Activated CD8-positive, alpha-beta memory T cell treated with anti-CD3 and anti-CD28 coated beads, Interleukin-2, amount 10 ng/mL, durations not matched to agents 7 days and 5 days (primary cell): ENCODE measurements at places on chromosomes 2 and 18. TPM values are rescaled to one million over a fixed set of nuclear protein-coding genes. Genes with fewer than 3 reads are reported as not detected.

Gene ADCY3
- 81.4 TPM for total RNA-seq

Gene SNRNP27
- total RNA-seq: 54.6 TPM

Gene STARD6
- total RNA-seq: 0.61 TPM

Gene ABCB6
- total RNA-seq: 15.2 TPM

Gene SCYGR4
- total RNA-seq: not detected
